Lower leg skin (tissue), 4 donors: ENCODE measurements at places on chromosomes 5 and 9. TPM values are rescaled to one million over a fixed set of nuclear protein-coding genes. Genes with fewer than 3 reads are reported as not detected.

GRCh38 chr9:124014211-124014955 lies 2.8 kb downstream of the LHX2 start:
- DNase-seq: no peak

DNA sequence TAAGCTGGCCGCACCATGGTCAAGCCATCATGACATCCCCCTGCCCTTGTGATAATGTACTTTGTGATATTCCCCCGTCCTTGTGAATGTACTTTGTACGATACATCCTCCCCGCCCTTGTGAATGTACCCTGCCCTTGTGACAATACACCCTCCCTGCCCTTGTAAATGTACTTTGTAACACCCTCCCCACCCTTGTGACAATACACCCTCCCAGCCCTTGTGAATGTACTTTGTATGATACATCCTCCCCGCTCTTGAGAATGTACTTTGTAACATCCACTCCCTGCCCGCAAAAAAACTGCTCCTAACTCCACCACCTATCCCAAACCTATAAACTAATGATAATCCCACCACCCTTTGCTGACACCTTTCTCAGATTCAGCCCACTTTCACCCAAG lies 313.8 kb downstream of the CTNND2 start:
- DNase-seq: no peak

GRCh38 chr5:10520706-10521105 lies 43.2 kb upstream of the ANKRD33B start:
- DNase-seq: no peak

- no peak for DNase-seq
Measured at GRCh38 chr9:77533671-77534070, 114.5 kb downstream of the GNA14 start.

Gene FGF1
- 5.4 TPM for total RNA-seq

Gene ENTREP1
- 17.6 TPM for total RNA-seq
